Activated T-cell treated with anti-CD3 and anti-CD28 coated beads for 4 hours (primary cell): ENCODE measurements at places on chromosomes 11 and 22.

GRCh38 chr11:125275905-125276618 is 111.5 kb downstream of the PKNOX2 start:
- no peak for DNase-seq

DNA sequence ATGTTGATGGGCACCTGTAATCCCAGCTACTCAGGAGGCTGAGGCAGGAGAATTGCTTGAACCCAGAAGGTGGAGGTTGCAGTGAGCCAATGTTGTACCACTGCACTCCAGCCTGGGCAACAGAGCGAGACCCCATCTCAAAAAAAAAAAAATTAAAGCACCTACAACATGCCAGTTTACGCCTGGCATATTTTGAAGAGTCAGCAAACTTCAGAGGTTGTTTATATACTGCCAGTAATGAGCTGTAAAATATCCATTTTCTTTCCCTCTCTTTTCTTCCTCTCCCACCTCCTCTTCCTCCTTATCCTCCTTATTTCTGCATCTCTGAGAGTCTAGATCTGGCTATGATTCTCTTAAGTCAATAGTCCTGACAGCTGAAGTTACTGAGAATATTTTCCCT is 556.5 kb upstream of the LARGE1 start:
- no peak for DNase-seq

DNA sequence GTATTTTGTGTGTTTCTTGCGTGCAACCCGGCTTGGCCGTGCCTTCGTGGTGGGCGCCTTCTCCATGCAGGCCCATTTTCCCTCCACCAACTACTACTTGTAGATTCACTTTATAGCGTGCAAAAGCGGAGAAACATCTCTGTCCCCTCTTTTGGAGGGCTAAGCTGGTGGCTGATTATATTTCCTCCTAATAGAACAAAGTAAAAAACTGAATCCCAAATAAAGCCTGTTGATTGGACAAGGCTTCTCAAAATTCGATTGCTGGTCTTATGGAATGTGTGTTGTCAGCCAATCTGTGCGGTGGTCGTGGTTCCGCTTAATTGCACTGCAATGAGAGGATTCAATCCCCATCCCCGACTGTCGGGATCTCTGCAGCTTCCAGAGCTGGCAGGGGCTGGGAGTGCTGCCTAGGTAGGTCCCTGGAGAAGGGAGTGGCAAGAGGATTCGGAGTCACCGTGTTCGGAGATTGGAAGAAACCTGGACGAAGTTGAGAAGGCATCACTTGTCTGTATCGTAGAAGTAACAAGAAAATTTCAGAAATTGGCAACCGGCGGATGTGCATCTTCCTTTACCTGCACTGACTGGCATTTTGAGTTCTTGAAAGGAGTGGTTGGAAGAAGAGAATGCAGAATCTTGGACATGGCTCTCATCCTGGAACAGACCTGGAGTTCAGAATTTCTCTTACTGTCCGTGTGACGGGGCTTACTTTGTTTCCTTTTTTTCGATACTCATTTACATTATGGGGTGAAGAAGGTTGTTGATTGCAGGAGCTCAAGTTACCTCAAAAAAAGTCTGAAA is 1.1 kb downstream of the HMGXB4 start:
- DNase-seq: no peak

- DNase-seq: no peak
These were observed 58.3 kb downstream of the HSD17B12 start for GRCh38 chr11:43738600-43739409.

DNA sequence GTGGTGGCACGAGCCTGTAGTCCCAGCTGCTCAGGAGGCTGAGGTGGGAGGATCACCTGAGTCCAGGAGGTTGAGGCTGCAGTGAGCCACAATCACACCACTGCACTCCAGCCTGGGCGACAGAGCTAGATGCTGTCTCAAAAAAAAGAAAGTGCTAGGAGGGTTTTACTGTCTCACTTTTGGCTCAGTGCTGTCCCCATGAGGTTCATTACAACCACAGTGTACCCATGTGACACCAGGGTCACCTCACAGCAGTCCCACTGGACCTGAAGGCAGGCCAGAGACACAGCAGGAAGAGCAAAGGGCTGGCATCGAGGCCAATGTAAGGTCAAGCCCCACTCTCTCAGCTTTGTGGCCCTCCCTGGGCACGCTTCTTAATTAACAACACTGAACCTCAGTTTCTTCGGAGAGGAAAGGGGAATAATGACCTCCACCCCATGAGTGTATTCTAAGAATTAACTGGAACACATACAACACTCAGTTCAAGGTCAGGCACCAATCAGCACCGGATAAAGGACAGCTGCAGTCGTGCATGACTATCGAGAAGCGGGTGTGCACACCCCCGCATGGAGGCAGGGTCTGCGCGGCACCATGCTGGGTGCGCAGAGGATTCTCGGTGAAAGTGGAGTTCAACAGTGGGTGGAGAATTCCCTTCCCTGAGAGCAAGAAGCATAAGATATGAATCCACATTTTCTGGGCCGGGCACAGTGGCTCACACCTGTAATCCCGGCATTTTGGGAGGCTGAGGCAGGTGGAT is 30.9 kb upstream of the BAIAP2L2 start:
- no peak for DNase-seq

DNA sequence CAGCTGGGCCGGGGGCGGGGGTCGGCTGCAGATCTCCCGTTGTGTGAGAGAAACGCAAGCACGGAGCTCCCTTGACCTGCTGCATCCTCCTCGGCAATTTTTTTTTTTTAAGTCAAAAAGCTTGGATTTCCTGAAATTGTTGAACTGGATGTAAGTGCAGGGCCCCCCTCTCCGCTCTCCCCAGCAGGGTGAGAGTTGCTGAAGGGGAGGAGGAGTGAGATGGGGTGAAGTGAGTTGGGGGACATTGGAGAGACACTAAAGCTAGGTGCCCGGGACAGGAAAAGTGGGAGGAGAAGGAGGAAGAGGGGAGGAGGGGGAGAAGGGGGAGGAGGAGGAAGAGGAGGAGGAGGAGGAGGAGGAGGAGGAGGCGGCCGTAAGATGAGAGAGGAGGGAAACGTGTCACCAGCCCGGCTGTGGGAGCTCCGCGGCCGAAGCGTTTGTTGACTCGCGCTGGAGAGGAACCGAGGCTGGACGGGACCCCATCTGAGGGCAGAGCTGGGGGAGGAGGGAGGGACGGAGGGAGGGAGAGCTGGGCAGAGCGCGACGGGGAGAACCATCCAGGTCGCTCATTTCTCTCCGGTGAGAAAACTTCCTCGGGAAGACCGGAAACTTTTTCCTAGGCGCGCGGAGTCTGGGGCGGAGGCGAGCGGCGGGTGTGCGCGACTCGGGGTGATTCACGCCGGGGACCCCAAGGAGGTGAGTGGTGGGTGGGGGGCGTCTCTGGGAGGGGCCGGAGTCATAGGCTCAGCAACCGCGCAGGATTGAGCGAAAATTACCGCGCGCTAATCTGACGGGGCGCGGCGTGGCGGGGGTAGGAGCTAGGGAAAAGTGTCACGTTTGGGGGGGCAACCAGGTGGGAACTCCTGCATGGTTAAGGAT is 80.2 kb downstream of the PRR5L start:
- DNase-seq: no peak

DNA sequence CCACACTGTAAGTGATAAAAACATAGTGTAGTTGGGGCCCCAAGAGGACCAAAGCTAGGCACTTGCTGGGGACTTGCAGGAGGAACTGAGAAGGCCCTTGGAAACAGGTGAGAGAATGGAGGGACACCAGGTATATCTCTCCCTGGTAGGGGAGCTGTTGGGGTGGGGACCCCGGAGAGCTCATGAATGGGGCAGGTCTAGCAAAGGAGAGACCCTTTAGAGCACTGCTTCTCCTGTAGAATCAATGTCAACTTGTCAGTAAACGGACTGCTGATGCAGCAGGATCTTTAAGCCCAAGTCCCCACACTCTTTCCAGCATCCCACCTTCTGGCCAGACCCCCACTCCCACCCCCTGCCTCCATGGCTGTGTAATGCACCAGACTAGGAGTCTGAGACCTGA is 109.6 kb upstream of the THY1 start:
- DNase-seq: no peak

DNA sequence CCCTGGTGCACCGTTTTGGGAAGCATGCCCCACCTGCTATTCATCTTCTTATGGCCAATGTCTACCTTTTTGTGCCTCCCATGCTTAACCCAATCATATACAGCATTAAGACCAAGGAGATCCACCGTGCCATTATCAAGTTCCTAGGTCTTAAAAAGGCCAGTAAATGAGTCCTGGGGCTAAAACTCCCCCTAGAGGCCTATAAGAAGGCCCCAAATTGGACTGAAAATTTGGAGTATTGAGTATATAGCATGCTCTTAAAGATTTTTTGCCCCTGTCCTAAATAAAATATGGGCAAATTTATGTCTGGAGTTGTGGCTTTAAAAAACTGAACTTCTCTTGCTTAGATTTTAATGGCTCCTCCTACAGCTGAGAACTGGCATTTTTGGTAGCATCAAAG is 6.6 kb downstream of the OR51M1 start:
- no peak for DNase-seq

DNA sequence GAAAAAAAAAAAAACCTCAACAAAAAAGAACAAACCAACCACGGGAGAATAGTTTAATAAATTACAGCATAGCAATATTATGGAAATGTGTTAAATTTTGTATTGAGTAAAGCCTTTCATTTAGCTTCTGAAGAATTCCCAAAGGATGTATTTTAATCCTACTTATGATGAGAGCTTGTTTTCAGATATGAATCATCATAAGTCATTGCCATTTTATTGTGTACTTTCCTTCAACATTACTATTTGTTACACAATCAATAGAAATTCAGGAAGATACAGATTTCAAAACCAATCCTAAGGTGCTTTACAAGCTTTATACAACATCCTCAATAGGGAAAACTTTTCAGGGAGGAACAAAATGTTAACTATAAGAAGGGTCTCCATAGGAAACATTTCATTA is 200.6 kb upstream of the CTSC start:
- DNase-seq: no peak

- DNase-seq: no peak
These were observed 8.6 kb downstream of the LARGE2 start for GRCh38 chr11:45930951-45931570.

DNA sequence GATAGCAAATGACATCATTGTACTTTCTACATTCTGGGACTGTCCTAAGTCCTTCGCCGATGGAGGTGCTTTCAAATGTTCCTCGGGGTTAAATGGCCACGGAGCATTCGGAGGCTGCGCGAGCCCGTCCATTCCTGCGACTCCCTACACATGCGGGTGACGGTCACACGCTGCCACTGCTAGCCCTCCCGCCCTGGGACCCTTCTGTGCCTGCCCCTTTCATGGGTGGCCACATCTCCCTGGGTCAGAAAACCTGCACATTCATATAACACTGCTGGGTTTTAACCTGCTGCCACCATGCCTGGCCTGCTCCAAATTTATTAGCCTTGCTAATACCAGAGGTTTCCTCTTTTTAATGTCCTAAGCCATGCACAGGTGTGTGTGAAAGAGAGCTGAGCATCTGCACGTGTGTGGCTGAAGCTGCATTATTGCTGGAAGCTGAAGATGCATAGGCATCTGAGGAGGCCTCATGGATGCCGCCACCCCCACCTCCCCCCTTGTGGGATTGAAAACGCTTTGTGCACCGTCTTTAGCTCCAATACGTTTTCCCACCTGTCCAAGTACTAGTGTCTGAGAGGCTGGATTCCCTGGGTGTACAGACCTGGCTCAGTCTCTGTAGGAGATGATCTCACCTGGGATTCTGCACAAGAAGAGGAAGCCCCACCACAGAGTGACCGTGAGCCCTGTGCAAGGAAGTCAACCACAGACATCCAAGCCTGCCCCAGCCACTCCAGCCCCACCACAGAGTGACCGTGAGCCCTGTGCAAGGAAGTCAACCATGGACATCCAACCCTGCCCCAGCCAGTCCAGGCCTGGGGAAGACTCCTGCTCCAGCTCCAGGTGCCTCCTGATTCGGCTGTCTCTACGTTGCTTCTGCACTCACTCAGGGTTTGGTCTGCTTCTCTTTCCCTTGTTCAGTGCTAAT is 626.4 kb downstream of the BRD1 start:
- DNase-seq: no peak

GRCh38 chr22:33841281-33842005 is 78.8 kb downstream of the LARGE1 start:
- DNase-seq: no peak

DNA sequence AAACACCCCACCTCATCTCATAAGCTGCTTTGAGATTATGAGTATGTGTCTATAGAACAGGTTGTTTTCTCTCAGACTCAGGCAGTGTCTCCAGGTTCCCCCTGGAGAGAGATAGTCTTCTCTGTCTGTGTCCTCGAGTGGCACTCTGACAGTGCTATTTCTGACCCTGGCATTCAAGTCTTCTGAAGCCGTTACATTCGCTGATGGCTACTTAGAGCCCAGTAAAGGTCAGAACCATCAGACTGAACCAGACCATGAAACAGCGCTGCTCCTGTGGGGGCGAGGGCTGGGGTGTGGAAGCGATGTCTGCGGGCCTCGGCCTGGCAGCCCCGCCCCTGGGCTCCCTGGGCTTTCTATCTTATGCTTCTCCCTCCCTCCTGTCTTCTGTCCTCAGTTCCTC is 23.5 kb downstream of the SHISA8 start:
- DNase-seq: no peak

DNA sequence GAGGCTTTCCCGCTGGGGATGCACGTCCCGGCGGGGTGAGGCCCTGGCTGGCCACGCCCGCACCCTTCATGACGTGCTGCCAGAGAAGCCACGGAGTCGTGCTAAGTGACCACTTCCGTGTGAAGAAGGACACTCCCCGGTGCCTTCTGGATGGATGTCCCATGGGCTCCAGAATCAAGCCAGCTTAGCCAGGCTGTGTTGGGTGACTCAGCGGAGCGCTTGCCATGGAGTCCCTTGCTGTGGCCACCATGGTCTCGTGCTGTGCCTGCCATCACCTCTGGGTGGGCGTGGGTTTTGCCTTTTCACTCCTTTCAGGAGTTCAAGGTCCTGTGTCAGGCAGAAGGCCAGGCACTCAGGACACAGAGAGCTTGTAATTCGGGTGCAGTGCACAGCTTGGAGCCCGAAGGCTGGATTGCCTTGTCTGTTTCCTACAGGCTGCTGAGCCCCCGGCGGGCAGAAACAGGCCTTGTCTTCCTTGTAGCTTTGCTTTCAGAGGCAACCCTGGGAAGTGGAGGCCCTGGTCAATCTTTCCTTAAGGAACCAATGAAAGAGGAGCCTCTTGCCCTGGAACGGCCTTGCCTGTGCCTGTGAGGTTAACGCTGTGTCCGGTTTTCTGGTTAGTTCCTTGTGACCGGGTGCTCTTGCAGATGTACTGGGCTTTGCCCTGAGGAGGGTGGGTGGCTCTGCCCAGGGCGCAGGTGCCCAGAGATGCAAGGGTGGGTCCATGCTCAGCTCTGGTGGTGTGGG is 268.6 kb downstream of the TBC1D22A start:
- no peak for DNase-seq

GRCh38 chr11:59787816-59788215 is 22.8 kb downstream of the MRPL16 start:
- no peak for DNase-seq

- no peak for DNase-seq
These were observed 39.9 kb upstream of the GGTLC2 start for GRCh38 chr22:22604326-22605073.

DNA sequence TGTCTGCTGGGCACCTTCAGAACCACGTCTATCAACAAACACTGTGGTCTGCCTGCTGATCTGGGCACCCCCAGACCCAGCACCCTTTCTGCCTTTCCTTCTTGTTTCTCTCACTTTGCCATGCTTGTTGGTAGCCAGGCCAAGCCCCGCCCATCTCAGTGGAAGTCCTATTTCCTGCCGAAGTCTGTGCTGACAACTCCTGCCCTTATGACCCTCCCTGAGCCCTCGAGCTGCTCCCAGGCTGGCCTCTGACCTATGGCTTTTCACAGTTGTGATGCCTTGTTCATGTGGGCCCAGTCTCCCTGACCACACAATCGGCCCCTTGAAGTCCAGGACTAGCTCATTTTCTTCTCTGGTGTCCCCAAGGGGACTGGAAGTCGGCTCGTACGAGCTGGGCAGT is 132.1 kb downstream of the DSCAML1 start:
- no peak for DNase-seq

- DNase-seq: no peak
These were observed 2.0 kb downstream of the C1QTNF4 start for GRCh38 chr11:47592251-47592650.
